Keratinocyte (primary cell): ENCODE measurements at places on chromosomes 3 and 15.

GRCh38 chr3:24981309-24981708, 446.8 kb upstream of the RARB start:
- DNase-seq: no peak

- DNase-seq: no peak
Measured at GRCh38 chr3:31671976-31672375, 139.3 kb downstream of the STT3B start.

GRCh38 chr3:31729082-31729481, 196.4 kb downstream of the STT3B start:
- DNase-seq: peak; percentile 21

GRCh38 chr3:24678421-24678865, 183.8 kb upstream of the THRB start:
- DNase-seq: peak; percentile 40

DNA sequence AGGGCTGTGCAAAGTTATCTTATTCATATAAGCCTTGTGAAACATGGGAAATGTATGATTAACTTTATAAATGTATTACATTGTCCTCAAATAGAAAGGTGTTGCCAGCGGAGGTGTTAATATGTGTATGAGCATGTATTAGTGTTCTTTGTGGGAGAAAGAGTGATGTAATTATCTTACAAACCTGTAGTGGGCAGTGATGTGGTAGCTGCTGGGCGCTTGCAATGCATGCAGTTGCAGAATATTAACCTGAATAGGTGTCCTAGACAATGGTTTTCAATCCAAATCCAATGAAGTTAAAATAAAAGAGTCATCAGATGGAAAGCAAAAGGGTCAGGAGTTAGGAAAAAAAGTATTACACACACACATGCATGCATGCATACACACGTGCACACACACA, 881.3 kb upstream of the CADM2 start:
- no peak for DNase-seq

GRCh38 chr3:20056725-20057611, 16.7 kb downstream of the KAT2B start:
- DNase-seq: peak; percentile 100

GRCh38 chr3:111454551-111454950, 87.4 kb upstream of the CD96 start:
- no peak for DNase-seq

DNA sequence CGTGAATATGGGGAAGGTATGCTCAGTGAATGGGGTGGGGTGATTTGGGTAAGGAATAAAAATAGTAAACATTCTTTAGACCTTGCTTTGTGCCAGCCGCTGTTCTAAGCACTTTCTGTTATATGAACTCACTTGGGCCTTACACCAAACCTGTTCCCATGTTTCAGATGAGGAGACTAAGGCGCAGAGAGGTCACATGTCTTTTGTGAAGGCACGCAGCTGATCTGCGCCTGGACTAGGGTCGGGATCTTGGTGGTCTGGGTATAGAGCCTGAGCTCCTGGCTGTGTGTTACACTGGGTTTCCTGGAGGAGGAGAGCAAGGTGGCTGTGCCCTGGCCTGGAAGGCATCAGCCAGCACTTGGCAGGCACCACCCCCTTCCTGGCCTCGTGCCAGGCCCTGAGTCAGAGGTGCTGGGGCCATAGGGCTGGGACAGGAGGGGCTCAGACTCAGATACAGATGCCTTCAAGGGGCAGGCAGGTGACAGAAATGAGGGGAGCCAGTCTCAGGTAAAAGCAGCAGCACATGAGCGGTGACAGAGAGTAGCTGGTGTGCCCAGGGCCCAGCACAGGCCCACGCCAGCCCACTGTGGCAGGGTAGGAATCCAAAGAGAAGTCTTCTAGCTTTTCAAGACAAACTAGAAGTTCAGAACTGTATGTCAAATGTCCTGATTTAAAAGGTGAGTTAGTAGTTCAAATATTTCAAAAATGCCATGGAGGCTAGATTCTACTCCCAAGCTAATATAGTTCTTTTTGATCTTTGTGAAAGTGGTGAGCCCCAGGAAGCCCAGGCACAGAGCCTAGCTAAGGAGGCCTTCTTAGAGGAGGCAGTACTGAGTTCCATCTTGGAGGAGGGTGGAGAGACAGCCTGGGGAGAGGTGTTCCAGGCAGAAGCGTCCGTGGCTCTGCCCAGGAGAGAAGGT, 83.1 kb downstream of the DNAJB8 start:
- peak; percentile 26 for DNase-seq

GRCh38 chr3:170038434-170039110, 777 bp downstream of the GPR160 start:
- no peak for DNase-seq

DNA sequence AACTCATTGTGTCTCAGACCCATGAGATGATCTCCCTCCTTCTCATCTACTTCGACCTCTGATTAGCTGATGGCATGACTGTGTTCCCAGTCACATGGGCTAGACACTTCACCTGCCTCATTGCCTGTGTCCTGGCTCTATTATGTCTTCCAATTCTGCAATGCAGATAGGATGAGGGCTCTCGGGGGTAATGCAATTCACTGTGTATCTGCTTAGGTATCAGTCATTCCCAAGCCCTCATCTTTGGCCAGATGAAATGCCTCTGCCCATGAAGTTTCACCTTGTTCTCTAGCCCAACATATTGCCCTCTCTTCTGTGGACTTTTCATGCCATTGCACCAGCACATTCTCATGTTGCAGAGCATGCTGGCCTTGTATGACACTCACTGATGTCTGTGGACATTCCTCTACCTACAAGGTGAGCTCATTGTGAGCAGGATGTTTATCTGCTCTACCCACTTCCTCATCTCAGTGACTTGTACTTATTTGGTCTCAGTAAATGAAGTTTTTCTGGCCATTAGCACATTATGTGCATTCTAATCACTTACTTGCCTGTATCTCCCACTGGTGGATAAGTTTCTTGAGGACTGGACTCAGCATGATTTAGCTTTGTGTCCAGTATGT, 32.3 kb downstream of the MOBP start:
- no peak for DNase-seq

- DNase-seq: no peak
Measured at GRCh38 chr3:48155122-48155521, 33.1 kb downstream of the CDC25A start.

DNA sequence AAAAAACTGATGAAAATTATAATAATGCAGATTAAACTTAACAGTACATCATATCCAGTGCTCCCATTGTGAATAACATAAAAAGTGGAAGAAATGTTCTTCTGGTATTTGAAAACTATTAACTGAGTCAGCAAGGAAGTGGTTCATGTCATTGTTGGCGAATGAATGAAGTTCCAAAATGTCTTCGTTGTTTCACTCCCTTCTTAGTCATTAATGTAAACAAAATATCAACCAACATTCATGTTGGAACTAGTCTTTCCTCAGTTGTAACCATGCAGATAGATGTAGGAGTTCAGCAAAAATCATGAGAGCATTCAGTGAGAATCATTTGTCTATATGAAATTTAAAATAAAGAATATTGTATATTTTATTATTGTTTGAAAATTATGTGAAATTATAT, 44.1 kb upstream of the ICE2 start:
- peak; percentile 70 for DNase-seq

- no peak for DNase-seq
Measured at GRCh38 chr15:58852347-58852746, 81.1 kb downstream of the SLTM start.
